ENCODE measurements at places on chromosomes 11 and 22.
A peak's percentile ranks its signal among the peaks of the same experiment; 100 is the strongest.

DNA sequence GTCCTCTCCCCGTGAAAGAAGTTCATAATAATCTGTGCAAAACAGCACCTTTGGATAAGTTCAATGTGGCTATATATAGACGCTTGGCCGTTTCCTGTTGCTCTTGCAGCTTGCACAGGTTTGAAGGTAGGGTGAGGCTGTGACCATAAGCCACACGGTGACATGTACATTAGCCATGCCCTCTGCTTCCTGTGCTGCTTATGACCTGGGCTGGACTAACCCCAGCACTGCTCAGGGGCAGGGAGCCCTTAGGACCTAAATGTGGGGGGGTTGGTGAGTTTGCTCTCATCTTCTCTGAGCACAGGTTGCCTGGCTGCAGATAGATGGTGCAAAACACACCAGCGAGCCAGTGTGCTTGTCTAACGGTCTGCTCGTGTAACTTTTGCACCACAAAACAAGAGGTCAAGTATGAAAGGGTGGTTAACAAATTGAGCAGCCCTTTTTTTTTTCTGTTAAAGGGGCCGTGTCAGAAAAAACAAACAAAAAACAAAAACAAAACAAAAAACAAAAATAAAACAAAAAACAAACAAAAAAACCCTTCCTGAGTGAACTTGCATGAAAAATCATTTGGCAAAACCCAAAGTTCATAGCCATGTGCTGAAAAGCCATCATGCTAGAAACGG lies 37.3 kb downstream of the FLI1 start:
- DNase-seq, result no peak

DNA sequence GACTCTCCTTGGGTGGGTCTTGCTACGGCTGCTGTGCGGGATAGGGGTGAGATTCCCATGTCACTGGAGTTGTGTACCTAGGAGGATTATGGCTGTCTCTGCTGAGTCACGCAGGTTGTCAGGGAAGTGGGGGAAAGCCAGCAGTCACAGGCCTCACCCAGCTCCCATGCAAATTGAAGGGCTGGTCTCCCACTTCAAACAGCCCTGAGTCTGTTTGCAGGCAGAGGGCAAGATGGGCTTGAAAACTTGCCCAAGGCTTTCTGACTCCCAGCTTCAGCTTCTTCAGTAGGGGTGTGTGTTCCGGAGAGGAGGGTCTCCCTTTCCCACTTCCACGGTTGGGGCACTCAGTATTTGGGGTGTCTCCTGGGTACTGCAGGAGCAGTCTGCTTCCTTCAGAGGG lies 10.9 kb upstream of the SC5D start:
- no peak for DNase-seq

- no peak for DNase-seq
These were observed 42.2 kb upstream of the FAM181B start for GRCh38 chr11:82775736-82776346.

- no peak for DNase-seq
These were observed 7.2 kb downstream of the TTLL1 start for GRCh38 chr22:43081968-43082367.

DNA sequence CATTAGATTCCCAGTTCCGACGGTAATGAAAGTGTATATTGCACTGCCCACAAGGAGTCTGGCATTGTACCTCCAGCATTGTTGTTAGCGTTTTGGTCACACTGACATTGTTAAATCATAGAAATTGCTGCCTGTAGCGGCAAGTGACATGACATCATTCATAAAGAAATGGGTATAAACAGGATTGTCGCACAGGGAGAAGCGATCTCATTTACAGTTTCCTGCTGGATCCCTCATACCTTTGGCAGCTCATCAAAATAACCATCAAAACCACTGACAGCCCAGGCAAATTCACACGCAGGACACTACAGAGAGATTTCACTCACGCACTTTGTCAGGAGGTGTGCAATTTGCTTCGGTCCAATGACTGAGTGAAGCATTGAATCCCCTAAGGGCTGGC lies 3.5 kb downstream of the HTR3B start:
- no peak for DNase-seq

DNA sequence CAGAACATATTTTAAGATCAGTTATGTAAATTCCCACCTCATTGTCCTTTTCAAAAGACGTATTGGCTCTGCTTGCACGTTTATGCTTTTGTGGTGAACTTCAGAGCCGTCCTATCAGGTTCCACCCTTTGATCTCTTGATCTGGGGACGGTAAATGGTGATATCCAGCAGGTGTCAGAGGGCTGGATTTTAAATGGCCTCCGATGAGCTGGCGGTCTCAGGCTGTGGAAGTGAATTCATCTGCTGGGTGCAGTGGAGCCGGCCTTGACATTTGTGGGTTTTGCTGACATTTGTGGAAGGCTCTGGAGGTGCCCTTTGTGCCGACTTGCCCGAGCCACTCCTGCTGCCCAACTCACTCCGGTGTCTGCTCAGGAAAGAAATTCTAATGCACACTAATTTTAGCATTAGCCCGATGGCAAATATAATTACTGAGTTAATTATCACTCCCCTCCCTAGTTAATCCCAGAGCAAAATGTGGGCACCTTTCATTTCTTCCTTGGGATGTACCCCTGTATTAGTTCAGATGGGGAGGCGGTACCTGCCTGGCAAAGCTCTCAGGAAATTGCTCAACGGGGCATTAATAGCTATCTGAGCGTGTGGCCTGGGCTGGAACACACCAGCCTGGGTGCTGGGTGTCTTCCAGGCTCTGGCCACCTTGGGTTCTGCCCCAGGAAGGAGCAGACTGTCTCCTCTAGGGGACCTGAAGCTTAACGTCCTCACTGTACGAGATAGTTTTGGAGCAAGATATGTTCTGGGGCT lies 9.1 kb downstream of the LRP5 start:
- DNase-seq, result no peak

DNA sequence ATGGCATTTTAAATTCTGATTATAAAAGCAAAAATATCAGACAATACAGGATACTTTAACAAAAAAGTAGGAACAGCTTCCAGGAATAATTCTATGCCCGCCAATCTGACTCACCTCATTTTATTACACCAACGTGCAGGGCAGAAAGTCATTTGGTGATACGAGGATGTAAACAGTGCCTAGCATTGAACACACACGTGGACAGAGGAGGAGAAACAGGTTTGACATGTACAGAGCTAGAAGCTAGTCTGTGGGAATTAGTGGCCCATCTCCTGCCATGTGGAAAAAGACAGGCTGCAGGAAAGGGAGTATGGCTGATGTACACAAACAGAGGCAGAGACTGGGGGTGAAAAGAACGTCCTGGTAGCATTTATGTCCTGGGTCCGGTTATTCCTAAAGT lies 9.0 kb upstream of the SPINDOC start:
- no peak for DNase-seq

DNA sequence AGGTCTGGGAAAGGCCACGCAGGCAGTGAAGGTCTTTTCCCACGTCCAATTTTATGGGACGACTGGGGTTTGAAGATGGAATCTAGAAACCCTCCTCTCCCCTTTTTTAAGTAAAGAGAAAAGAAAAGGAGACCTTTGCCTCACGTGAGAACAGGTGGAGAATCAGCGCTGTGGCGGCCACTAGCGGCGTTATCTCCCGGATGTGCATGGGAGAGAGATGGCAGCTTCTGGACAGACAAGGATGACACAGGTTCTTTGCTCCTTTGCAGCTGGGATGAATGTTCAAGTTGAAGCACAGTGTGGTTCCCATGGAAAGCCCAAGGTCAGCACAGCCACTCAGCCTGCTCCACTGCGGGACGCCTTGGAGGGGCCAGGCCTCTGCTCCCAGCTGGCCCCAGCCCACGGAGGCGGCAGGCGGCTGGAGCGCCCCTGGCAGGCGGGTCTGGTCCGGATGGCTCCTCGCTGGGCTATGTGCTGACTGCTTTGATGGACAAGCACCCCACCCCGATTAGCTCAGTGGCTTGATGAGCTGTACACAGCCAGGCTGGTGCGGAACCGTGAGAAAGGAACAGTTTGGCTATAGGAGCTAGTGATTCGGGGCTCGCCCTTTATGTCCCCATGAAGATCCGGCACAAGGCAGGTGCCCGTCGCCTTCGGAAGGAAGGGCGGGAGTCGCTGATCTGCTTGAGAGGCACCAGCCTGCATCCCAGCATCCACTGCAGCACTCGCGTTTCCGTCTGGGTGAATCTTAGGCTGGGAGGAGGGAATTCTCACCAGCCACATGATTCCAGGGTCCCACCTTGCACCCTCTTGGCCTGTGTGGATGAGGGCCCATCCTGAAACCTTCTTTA lies 14.5 kb upstream of the BID start:
- no peak for DNase-seq

DNA sequence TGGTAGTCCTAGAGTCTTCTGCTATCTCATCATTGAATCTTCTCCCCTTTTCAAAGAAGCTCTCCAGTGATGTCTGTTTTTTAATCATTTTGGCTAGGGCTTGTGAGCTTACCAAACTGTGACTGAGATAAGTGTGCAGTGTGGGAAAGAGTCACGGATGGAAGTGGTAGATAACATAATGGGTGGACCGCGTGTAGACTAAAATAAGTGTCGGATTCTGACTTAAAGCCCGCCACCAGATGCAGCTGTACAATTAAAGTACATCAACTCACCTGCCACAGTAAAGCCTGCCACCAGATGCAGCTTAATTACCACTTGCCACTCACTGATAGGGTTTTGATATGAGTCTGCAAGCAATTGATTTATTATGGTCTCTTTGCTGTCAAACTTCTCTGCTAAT lies 581.5 kb downstream of the LRRC4C start:
- no peak for DNase-seq

- DNase-seq, result no peak
These were observed 34.8 kb downstream of the CELSR1 start for GRCh38 chr22:46502440-46503175.

DNA sequence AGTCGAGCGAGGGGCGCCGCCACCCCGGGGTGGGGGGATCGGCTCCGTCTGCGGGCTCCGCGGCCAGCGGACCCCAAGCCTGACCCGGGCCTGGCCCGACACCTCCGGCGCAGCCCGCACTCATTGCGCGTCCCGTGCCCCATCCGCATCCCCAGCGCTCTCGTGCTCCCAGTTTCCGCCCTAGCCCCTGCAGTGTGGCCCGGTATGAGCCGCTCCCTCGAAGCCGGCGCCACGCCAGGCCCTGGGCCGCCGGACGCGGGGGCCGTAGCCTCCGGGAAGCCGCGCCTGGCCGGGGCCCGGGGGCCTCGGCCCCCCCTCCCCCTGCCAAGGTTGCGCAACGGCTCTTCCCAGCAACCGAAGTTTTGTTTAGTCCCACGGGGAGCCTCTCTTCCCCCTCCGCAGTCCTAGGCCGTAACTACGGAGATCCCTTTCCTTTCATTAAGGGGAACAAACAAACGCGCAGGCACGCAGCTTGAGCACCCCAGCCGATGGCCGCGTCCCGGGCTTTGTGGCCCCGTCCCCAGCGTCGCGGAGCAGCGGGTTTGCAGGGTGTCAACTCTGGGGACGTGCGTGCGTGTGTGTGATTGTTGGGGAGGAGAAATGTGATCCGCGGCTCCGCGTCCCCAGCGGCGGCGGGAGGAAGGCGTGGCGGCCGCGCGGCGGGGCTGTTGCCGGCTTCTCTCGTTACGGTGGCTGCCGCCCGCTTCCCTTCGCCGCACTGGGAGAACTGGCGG lies 883 bp downstream of the HIPK3 start:
- DNase-seq, result peak; percentile 77

GRCh38 chr11:77118086-77118485 lies 10.0 kb upstream of the MYO7A start:
- no peak for DNase-seq

DNA sequence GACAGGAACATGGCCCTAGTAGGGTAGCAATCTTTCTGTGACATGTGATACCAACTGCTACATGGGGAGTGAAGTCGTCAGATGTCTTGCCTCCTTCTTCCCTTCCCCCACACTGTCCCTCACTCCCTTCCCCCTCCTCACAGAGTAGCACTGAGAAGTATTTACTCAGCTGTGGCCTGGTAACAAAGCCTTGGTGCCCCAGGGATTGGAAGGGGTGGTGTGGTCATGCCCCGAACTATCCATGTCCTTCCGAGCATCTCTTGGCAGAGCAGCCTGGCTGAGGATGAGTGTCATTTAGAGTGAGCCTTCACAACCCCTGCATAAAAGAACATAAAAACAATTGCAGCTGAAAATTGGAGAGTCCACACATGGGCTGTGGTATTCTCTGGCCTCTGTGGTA lies 46.1 kb downstream of the ARFGAP2 start:
- no peak for DNase-seq

GRCh38 chr11:132671851-132672370 lies 860.4 kb downstream of the OPCML start:
- DNase-seq, result no peak

- DNase-seq, result no peak
These were observed 102.3 kb downstream of the NELL1 start for GRCh38 chr11:20771681-20772080.

DNA sequence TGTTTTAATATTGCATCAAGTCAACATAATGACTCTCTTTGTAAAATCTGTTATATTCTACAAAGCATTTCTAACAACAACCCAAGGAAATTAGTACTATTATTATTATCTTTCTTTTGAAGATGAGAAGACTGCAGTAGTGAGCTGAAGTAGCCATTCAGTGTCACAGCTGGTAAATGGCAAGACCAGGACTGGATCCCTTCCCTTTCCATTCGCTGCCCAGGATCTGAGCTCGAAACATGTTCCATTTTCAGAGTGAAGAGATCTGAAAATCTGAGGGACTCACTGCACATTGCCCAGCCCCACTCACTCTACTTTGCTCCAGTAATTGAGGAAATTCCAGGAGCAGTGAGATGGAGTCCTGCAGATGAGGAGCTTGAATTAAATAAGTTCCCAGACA lies 240.0 kb upstream of the BLID start:
- no peak for DNase-seq

- DNase-seq, result no peak
These were observed 9.3 kb upstream of the ANKRD13D start for GRCh38 chr11:67279589-67280340.

DNA sequence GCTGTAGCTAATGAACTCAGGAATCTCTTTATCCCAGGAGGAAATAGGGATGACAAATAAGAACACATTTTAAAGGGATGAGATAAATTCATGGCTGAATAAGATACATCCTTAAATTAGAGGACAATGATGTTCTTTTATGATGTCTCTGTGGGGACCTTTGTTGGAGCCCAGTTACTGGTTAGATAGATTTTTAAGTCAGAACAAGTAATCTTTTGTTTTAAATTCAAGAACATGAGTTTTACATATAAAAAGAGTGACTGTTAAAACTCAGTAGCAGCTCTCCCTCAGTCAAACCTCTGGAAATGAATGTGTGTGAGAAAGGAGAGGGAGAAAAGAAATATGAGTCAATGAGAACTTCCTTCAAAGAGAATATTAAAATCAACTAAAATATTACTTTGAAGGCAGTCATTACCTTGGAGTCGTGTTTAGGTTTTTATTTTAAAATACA lies 241.6 kb downstream of the SWAP70 start:
- DNase-seq, result no peak

DNA sequence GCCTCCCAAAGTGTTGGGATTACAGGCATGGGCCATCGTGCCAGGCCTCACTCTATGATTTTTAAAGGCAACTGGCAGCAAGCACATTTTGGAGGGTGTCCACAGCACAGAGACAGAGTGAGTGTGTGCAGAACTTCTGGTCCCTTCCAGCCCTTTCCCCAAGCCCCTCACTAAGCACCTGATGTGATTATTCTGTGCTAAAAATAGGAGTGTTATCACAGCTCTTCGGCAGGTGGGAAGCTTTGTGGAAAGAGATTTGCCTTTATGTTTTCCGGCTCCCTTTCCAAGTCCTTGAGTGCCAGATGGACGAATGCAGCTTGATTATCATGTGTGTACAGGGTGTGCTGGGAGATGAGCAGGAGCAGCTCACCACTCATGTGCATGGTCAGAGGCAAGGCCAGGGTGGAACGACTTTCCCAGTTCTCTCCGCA lies 310.8 kb downstream of the DDX10 start:
- DNase-seq, result no peak

- peak; percentile 38 for DNase-seq
These were observed 344 bp downstream of the IFT27 start for GRCh38 chr22:36775586-36775963.
